Lower lobe of right lung (tissue), 2 donors: ENCODE measurements at places on chromosomes 2 and 18. TPM values are rescaled to one million over a fixed set of nuclear protein-coding genes. Genes with fewer than 3 reads are reported as not detected.

Gene SLC11A1
- 419 TPM for total RNA-seq

- DNase-seq, result no peak
- H3K4me1 ChIP-seq, result peaks cover 3% of the 10 kb centered on the region
- H3K36me3 ChIP-seq, result peaks cover 94% of the 10 kb centered on the region
- no peaks in the 10 kb centered on the region for H3K27me3 ChIP-seq
Measured at GRCh38 chr2:60899892-60900249, 18.5 kb downstream of the REL start.

Gene MOGAT1
- total RNA-seq, result 3.2 TPM

DNA sequence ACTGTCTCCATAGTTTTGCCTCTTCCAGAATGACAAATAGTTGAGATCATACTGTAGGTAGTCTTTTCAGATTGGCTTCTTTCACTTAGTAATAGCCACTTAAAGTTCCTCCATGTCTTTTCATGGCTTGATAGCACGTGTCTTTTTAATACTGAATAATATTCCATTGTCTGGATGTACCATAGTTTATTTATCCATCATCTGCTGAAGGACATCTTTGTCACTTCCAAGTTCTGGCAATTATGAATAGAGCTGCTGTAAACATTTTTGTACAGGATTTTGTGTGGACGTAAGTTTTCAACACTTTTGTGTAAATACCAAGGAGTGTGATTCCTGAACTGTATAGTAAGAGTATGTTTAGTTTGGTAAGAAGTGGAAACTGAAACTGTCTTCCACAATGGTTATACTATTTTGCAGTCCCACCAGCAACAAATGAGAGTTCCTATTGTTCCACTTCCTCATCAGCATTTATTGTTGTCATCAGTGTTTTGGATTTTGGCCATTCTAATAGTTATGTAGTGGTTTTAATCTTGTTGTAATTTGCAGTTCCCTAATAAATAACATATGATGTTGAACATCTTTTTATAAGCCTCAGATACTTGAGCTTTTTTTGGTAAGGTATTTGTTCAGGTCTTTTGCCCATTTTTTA is 18.9 kb downstream of the LTBP1 start:
- no peak overlapping the region for H3K27ac ChIP-seq
- H3K4me1 ChIP-seq, result no peaks in the 10 kb centered on the region
- H3K4me3 ChIP-seq, result no peak overlapping the region
- no peak for DNase-seq

Gene C2orf74
- 17.4 TPM for total RNA-seq

DNA sequence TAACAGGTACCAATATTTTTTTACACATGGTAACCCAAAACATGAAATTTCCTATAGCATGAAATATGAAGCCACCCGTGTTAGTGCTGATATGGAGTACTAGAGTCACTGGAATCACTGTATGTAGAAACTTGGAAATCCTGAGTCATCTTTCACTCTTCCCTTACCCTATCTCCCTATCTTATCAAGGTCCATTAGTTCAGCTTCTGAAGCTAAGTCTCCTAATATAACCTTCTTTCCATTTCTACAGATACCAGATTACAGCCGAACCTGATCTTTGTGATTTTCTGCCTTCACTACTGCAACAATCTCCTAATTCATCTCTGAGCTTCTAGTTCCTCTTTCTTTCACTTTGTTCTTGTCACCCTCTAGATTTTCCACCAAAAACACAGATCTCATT is 59.0 kb downstream of the SEPTIN10 start:
- no peak for DNase-seq
- H3K4me1 ChIP-seq, result peaks cover 7% of the 10 kb centered on the region
- no peaks in the 10 kb centered on the region for H3K27me3 ChIP-seq

- H3K36me3 ChIP-seq, result no peaks in the 10 kb centered on the region
- H3K4me1 ChIP-seq, result peaks cover 29% of the 10 kb centered on the region
- no peak overlapping the region for H3K27ac ChIP-seq
- peak overlapping the region; percentile 68 for H3K4me3 ChIP-seq
- peak; percentile 51 for DNase-seq
Measured at GRCh38 chr2:240436683-240437550, 1.5 kb downstream of the GPC1 start.

GRCh38 chr2:69693775-69694450 is 48.0 kb upstream of the ANXA4 start:
- H3K36me3 ChIP-seq, result no peaks in the 10 kb centered on the region
- no peaks in the 10 kb centered on the region for H3K27me3 ChIP-seq
- peaks cover 28% of the 10 kb centered on the region for H3K4me1 ChIP-seq

Gene OTOF
- 0.35 TPM for total RNA-seq

- no peaks in the 10 kb centered on the region for H3K36me3 ChIP-seq
- H3K4me3 ChIP-seq, result no peak overlapping the region
- DNase-seq, result no peak
- peaks cover 22% of the 10 kb centered on the region for H3K4me1 ChIP-seq
Measured at GRCh38 chr2:102018823-102019445, 27.2 kb downstream of the IL1R2 start.

DNA sequence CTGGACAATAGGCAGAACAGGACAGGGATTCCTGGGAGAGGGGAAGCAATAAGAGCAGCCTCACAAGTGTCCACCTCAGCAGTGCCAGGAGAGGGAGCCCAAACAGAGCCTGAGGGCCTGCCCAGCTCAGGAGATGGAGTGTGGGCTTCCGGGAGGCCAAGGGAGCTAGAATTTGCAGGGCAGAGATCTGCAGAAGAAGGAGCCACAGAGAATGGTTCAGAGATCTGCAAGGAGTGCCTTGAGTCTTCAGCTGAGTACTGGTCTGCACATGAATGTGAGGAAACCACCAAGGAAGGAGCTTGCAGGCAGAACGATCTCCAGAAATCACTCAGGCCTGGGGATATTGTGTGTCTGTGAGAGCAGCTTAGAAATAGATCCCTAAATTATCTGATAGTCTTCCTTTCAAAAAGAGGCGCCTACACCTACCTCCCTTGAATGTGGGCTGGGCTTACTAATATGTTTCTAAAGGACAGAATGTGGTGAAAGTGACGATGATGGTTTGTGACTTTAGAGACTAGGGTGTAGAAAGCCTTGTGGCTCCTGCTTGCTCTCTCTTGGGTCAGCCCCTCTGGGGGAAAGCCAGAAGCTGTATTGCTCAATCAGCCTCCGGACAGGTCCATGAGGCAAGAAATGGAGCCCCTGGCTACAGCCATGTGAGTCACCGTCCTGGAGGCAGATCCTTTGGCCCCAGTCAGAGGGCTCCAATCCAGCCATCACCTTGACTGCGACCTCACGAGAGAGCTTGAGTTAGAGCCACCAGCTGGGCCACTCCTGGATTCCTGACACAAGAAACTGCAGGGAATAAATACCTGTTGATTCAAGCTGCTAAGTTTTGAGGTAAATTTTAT is 7.6 kb upstream of the LPIN1 start:
- peak; percentile 75 for DNase-seq
- H3K4me3 ChIP-seq, result no peak overlapping the region
- H3K27me3 ChIP-seq, result peaks cover 4% of the 10 kb centered on the region
- H3K4me1 ChIP-seq, result peaks cover 19% of the 10 kb centered on the region

Gene NAT8
- not detected for total RNA-seq

DNA sequence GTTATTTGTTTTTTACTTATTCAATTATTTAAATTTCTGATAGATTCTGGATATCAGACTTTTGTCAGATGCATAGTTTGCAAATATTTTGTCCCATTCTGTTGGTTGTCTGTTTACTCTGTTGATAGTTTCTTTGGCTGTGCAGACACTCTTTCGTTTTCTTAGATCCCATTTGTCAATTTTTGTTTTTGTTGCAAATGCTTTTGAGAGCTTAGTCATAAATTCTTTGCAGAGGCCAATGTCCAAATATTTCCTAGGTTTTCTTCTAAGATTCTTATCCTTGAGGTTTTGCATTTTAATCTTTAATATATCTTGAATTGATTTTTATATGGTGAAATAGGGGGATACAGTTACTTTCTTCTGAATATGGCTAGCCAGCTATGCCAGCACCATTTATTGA is 112.7 kb upstream of the SESTD1 start:
- H3K4me1 ChIP-seq, result no peaks in the 10 kb centered on the region
- no peak overlapping the region for H3K4me3 ChIP-seq
- no peaks in the 10 kb centered on the region for H3K36me3 ChIP-seq
- no peak overlapping the region for H3K27ac ChIP-seq
- H3K27me3 ChIP-seq, result no peaks in the 10 kb centered on the region
- DNase-seq, result no peak

GRCh38 chr2:160465406-160465805 is 28.2 kb downstream of the RBMS1 start:
- H3K27ac ChIP-seq, result no peak overlapping the region
- H3K27me3 ChIP-seq, result no peaks in the 10 kb centered on the region
- H3K4me3 ChIP-seq, result no peak overlapping the region
- no peaks in the 10 kb centered on the region for H3K36me3 ChIP-seq
- H3K4me1 ChIP-seq, result peaks cover 24% of the 10 kb centered on the region

DNA sequence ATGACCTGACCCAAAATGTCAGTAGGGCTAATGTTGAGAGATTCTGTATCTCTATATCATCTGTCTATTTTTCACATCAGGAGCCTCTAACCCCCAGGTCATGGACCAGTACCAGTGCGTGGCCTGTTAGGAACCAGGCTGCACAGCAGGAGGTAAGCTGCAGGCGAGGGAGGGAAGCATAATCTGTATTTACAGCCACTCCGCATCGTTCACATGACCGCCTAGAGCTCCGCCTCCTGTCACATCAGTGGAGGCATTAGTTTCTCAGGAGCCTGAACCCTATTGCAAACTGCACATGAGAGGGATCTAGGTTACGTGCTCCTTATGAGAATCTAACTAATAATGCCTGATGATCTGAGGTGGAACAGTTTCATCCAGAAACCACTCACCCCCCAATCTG is 180.6 kb downstream of the RDH14 start:
- no peak overlapping the region for H3K4me3 ChIP-seq
- H3K27ac ChIP-seq, result no peak overlapping the region
- H3K36me3 ChIP-seq, result no peaks in the 10 kb centered on the region
- no peaks in the 10 kb centered on the region for H3K4me1 ChIP-seq

GRCh38 chr2:236758406-236758805 is 188.8 kb downstream of the ACKR3 start:
- H3K36me3 ChIP-seq, result no peaks in the 10 kb centered on the region
- H3K4me3 ChIP-seq, result no peak overlapping the region
- no peak for DNase-seq
- peaks cover 3% of the 10 kb centered on the region for H3K27me3 ChIP-seq
- no peak overlapping the region for H3K27ac ChIP-seq
- peaks cover 14% of the 10 kb centered on the region for H3K4me1 ChIP-seq

DNA sequence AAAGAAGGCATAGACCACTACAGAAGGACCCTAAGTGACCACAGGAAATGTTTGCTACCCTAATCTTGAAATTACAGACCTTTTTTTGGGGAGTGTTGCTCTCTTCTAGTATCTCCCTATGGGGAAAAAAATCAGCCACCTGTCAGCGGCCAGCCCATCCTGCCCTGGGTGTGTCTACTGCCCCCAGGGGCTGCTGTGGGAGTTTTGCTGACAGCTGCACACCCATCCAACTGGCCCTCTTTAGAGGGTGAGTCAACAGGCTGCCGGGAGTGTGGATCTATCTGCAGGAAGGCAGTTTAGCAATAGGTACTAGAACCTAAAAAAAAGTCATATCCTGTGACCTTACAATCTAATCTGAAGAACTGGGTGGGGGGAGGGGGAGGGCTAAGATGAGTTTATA is 796 bp upstream of the DYSF start:
- no peak overlapping the region for H3K27ac ChIP-seq
- H3K4me3 ChIP-seq, result no peak overlapping the region
- H3K4me1 ChIP-seq, result peaks cover 22% of the 10 kb centered on the region
- DNase-seq, result no peak

DNA sequence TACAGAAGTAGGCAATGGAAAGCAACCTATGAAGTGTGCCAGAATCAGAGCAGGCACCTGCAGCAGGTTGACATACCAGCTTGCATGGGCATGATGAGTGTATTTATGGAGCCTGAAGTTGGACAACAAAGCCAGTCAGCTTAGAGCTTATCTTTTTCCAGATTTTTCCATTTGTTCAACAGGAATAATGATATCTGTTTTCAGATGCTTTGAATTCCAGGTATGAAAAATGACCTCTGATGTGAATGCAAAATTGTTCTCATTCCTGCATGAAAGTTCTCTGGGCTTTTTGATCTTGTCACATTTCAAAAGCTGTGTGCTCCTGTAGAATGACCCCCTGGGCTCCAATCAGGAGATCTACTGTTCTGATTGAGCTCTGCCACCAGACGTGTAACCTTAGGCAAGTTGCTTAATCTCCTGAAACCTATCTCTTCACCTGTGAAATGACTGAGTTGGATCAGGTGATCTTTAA is 38.2 kb upstream of the VIT start:
- no peak overlapping the region for H3K4me3 ChIP-seq
- H3K36me3 ChIP-seq, result no peaks in the 10 kb centered on the region
- H3K27ac ChIP-seq, result no peak overlapping the region
- no peaks in the 10 kb centered on the region for H3K27me3 ChIP-seq
- no peaks in the 10 kb centered on the region for H3K4me1 ChIP-seq
- no peak for DNase-seq

DNA sequence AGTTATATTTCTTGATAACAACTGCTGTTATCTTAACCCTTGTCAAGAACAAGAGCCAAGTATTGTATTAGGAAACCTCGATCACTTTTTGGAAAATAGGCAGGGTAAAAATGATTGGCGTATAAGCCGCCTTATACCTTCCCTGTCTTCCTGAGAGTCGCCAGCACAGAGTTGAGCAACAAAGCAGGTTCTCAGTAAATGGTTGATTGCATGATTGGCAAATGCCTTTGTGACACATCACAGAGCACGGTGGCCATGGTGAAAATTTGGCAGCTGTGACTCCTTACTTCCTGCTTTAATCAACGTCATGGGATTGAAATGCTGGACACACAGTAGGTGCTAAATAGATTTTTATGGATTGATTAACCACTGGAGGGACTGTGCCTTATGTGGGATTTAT is 3.9 kb upstream of the KLHL29 start:
- H3K27me3 ChIP-seq, result peaks cover 14% of the 10 kb centered on the region
- H3K4me3 ChIP-seq, result peak overlapping the region; percentile 10

Gene C1QL2
- total RNA-seq, result not detected

GRCh38 chr2:73821227-73821626 is 7.5 kb upstream of the STAMBP start:
- no peak overlapping the region for H3K27ac ChIP-seq
- no peak overlapping the region for H3K4me3 ChIP-seq
- no peaks in the 10 kb centered on the region for H3K36me3 ChIP-seq
- H3K27me3 ChIP-seq, result no peaks in the 10 kb centered on the region

- no peaks in the 10 kb centered on the region for H3K36me3 ChIP-seq
- DNase-seq, result no peak
- no peak overlapping the region for H3K27ac ChIP-seq
- H3K4me3 ChIP-seq, result no peak overlapping the region
Measured at GRCh38 chr2:67437114-67437513, 40.0 kb downstream of the ETAA1 start.

- H3K4me1 ChIP-seq, result peaks cover 4% of the 10 kb centered on the region
- no peaks in the 10 kb centered on the region for H3K36me3 ChIP-seq
- no peak overlapping the region for H3K4me3 ChIP-seq
- H3K27ac ChIP-seq, result no peak overlapping the region
- H3K27me3 ChIP-seq, result no peaks in the 10 kb centered on the region
Measured at GRCh38 chr2:64036034-64036705, 16.9 kb upstream of the VPS54 start.
